ENCODE measurements at places on chromosomes 4 and X.

DNA sequence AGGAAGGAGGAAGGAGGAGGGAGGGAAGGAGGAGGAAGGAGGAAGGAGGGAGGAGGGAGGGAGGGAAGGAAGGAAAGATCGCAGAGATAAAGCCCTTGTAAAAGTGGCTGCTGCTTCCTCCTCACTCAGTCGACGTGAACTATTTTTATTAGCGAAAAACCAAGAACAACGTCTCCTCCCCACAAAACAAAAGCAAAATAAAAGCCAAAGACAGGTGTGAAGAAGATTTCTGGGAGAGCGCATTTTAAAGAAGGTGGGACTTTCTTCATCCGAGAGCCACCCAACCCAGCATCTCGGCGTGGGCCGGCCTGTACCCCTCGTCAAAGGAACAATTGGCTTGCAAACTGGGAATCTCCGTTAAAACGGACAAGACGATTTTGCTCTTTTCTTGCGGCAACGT is 40.7 kb upstream of the ASMTL start:
- DNase-seq: no peak

GRCh38 chr4:184756399-184756798 is 22.5 kb upstream of the CENPU start:
- DNase-seq: no peak

DNA sequence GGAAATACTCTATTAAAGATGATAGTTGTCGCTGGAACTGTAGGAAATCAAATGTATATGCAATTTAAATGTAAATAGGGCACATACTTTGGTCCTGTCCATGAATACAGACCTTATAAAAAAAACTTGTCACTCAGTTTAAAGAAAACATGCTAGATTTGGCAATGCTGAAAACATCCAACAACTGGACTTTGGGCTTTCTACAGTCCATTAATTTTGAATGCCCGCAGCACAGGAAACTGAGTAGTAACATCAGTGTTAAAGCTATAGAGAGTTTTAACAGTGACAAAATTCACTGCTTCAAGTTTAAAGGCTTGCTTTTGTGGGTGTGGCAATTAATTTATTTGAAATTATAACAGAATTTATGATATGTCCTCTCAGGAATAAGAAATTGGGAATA is 578.4 kb downstream of the TRIML1 start:
- DNase-seq: no peak

- DNase-seq: no peak
These were observed 77.1 kb upstream of the EGFL6 start for GRCh38 chrX:13492286-13492685.

DNA sequence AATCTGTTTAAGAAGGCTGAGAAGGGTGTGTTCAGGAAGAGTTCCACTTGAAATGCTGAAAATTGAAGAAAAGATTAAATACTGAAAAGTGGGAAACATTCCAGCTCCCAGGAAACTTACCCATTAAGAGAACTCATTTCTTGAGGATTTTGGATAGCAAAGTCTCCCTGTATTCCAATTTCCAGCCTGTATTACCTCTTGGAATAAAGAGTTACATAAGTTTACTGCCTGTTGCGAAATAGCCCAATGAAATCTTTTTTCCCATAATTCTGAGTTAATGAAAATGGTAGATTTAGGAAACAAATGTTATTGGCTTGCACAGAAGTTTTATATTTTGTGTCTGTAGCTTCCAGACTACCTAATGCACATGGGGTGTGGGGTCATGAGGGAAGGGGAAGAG is 12.0 kb downstream of the NHSL2 start:
- DNase-seq: no peak

- no peak for DNase-seq
These were observed 5.6 kb upstream of the CT47C1 start for GRCh38 chrX:119067023-119067739.

- DNase-seq: peak; percentile 66
These were observed 208.4 kb downstream of the NWD2 start for GRCh38 chr4:37452952-37453280.

DNA sequence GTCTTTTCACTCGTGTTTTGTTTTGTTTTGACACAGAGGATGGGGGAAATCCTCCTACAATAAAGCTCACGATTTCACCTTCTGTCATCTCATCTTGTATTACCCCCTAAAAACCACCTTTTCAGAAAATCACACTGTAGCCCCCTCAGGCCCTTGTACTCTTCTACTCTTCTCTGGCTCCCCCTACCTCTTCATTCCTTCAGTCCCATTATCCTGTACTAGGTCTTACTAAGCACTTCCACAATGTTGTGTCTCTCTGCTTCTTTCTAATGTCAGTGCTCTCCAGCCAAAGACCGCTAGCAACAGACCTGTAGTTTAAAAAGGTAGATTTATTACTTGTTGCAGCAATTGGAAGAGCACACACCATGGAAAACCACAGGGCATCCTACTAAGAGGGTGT is 30.0 kb upstream of the RNF128 start:
- no peak for DNase-seq

- no peak for DNase-seq
These were observed 4.3 kb upstream of the SLC4A4 start for GRCh38 chr4:71334465-71334882.

DNA sequence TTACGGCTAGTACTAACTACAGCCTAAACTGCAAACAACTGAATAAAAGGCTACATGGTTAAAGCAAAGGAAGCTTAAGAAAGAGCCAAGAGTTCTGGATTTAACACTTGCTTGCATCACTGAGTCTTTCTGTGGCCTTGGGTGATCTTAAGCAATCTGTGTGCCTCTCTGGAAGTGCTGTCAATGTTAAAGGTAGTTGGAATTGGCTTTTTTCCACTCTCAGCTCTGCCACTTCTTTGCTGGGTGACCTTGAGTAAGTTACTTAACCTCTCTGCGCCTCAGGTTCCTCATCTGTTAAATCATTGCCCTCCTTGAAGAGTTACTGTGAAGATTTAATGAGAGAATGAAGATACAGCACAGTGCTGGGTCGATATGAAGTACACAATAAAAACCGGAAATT is 15.7 kb downstream of the SLC2A9 start:
- DNase-seq: no peak

GRCh38 chr4:26081795-26082498 is 167.9 kb downstream of the SMIM20 start:
- DNase-seq: no peak

- no peak for DNase-seq
These were observed 1.0 kb upstream of the GRPEL1 start for GRCh38 chr4:7068883-7069282.

DNA sequence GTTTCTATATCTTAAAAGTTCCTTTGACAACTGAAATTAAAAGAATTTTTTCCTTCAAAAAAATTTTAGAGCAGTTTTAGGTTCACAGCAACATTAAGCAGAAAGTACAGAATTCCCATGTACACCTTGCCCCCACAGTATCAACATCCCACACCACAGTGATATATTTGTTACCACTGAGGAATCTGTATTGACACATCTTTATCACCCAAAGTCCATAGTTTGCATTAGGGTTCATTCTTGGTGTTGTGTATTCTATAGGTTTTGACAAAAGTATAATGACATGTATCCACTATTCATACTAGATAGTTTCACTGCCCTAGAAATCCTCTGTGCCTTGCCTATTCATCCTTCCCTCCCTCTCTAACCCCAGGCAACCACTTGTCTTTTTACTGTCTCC is 43.7 kb downstream of the FNIP2 start:
- DNase-seq: no peak

DNA sequence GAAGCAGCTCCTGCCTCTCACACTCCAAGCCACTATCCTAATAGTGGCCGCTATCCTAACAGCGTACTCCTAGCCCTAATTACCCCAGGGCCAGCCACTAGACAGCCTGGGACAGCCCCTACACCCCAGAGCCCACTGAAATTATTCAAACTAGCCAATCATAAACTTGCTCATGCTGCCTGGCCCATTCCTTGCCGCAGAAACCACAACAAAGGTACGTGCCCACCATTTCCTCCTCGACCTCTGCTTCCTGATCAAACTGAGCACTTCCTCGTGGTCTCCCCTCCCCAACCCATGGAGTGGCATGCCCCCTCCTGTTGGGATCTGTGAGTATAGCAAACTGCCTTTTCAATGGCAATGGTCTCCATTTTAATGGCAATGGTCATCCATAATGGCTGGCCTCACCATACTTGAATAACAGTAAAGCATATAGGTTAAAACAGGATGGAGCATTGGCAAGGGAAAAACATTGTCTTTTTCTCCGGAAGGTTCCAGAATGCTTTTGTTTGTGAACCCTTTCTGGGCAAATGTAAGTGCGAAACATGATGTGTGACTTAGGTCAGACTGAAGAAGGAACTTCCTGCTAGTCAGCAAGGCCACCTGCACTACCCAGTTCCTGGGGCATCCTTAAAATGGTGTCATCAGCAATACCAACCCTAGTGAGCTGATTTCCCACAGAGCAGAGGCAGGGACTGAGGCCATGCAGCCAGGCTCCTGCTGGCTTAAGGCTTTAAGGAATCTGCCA is 107.1 kb upstream of the ATP6AP2 start:
- DNase-seq: no peak

- no peak for DNase-seq
These were observed 1153.6 kb downstream of the FSTL5 start for GRCh38 chr4:161010227-161010626.

- no peak for DNase-seq
These were observed 888 bp downstream of the RAB28 start for GRCh38 chr4:13483136-13483767.

GRCh38 chr4:2949782-2950125 is 13.5 kb downstream of the NOP14 start:
- DNase-seq: no peak

DNA sequence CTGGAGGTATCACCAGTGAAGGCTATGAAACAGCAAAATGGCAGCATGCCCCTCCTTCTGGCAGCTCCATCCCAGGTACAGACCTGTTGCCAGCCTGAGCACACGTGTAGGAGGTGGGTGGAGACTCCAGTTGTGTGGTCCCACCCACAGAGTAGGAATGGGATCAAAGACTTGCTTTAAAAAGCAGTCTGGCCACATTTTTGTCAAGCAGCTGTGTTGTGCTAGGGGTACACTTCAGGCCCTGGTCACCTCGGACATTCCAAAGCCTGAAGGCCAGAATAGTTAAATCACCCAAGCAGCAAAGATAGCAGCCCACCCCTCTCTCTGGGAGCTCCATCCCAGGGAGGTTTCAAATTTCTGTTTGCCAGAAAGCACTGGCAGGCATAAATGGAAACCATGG is 20.3 kb upstream of the AMBN start:
- DNase-seq: no peak

GRCh38 chr4:1981251-1982058 is 27.3 kb downstream of the NELFA start:
- DNase-seq: no peak

GRCh38 chr4:156662921-156663320 is 308.7 kb downstream of the PDGFC start:
- no peak for DNase-seq

DNA sequence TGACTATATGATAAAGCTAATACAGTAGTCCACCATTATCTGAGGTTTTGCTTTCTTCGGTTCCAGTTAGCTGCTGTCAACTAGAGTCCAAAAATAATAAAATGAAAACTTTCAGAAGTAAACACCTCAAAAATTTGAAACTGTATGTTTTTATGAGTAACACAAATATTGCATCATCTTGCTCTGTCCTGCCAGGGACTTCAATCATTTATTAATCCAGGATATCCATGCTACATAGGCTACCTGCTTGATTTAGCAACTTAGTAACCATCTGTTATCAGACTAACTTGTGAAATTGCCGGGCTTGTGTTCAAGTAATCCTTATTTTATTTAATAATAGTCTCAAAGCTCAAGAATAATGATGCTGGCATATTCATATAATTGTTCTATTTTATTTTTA is 1537.8 kb upstream of the PABPC4L start:
- DNase-seq: no peak

- DNase-seq: no peak
These were observed 273.7 kb downstream of the HNRNPD start for GRCh38 chr4:82099928-82100579.

DNA sequence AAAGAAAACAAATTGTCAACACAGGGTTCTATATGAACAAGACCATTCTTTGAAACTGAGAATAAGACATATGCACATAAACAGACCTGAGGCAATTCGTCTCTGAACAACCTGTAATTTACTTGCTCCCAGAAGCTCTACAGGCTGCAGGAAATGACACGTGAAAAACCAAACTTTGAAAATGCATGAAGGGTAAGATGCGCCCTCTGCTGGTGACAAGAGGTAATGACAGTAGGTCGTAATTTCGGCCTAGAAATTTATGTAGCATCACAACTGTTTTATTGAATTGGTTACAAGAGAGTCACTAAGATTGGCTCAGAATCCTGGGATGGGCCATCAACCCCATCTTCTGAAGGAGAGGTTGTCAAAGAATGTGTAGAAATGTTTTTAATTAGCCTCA is 276.5 kb downstream of the PPP4R3C start:
- peak; percentile 7 for DNase-seq

- no peak for DNase-seq
These were observed at the start of gene MBNL3 for GRCh38 chrX:132488819-132489577. Gene MBNL3 (minus strand): TSS chrX:132489038. CDS start chrX:132439611, 49,427 bp downstream.

- no peak for DNase-seq
These were observed 826.2 kb upstream of the TENM3 start for GRCh38 chr4:181416966-181417365.

All from iPS DF 6.9 (cell line).